ENCODE measurements at places on chromosomes 2 and 18.

DNA sequence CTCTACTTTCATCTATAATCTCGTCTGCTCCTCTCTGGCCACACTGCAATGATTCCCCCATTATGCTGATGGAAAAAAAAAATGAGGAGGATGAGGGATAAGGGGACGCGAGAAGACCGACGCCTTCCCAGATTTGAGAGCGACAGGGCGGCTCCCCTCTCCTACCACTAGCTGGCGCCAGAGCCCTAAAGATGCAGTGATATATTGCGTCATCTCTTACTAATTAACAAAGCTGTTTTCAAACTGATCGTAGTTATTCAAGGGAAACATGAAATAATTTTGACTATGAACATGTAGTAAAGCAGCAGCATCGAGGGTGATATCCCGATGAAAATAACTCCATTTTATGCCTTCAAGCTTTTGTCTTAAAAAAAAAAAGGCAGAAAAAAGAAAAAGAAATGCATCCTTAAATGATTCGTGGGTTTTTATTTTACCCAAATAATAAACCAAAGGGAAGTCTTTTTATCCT, 48.0 kb upstream of the HNRNPA3 start:
- DNase-seq, result peak; percentile 28
- H3K36me3 ChIP-seq, result no peaks in the 10 kb centered on the region
- H3K4me1 ChIP-seq, result peaks cover 64% of the 10 kb centered on the region
- peak overlapping the region; percentile 38 for H3K4me3 ChIP-seq
- peak overlapping the region; percentile 76 for H3K27ac ChIP-seq

GRCh38 chr2:64018701-64019082, 536 bp downstream of the VPS54 start:
- no peak for DNase-seq
- peak overlapping the region; percentile 97 for H3K27ac ChIP-seq
- H3K4me1 ChIP-seq, result peaks cover 18% of the 10 kb centered on the region
- no peaks in the 10 kb centered on the region for H3K36me3 ChIP-seq

- peaks cover 13% of the 10 kb centered on the region for H3K4me1 ChIP-seq
- H3K27ac ChIP-seq, result no peak overlapping the region
- no peaks in the 10 kb centered on the region for H3K36me3 ChIP-seq
- no peaks in the 10 kb centered on the region for H3K27me3 ChIP-seq
- H3K4me3 ChIP-seq, result no peak overlapping the region
These were observed 204.9 kb upstream of the TWIST2 start for GRCh38 chr2:238642973-238643372.

GRCh38 chr18:58861353-58861752, 3.3 kb upstream of the ZNF532 start:
- H3K4me3 ChIP-seq, result no peak overlapping the region
- no peaks in the 10 kb centered on the region for H3K36me3 ChIP-seq
- H3K4me1 ChIP-seq, result peaks cover 76% of the 10 kb centered on the region
- no peak overlapping the region for H3K27ac ChIP-seq
- DNase-seq, result no peak
- no peaks in the 10 kb centered on the region for H3K27me3 ChIP-seq

- no peaks in the 10 kb centered on the region for H3K4me1 ChIP-seq
- H3K27ac ChIP-seq, result no peak overlapping the region
- no peak overlapping the region for H3K4me3 ChIP-seq
- no peaks in the 10 kb centered on the region for H3K36me3 ChIP-seq
- DNase-seq, result no peak
These were observed 556.9 kb upstream of the SETBP1 start for GRCh38 chr18:44123743-44124142.

DNA sequence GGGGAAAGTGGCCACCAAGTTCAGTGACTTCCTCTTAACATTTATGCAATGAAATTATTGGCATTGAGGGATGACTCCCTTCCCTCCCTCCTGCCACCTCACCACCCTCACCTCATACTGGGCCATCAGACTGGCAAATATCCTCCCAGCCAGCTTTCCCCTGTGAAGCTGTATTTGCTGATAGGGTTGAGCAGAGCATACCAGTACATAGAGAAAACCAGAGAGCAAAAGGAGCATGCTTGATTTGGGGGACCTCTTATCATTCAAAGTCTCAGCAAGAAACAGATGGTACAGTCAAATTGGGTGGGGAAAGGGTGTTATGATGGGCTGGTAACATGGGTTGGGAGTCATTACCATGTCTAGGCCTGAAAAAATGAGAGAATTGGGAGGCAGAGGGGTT, 19.1 kb upstream of the B3GNT2 start:
- no peaks in the 10 kb centered on the region for H3K36me3 ChIP-seq
- H3K27me3 ChIP-seq, result no peaks in the 10 kb centered on the region
- no peak overlapping the region for H3K27ac ChIP-seq
- no peak for DNase-seq

DNA sequence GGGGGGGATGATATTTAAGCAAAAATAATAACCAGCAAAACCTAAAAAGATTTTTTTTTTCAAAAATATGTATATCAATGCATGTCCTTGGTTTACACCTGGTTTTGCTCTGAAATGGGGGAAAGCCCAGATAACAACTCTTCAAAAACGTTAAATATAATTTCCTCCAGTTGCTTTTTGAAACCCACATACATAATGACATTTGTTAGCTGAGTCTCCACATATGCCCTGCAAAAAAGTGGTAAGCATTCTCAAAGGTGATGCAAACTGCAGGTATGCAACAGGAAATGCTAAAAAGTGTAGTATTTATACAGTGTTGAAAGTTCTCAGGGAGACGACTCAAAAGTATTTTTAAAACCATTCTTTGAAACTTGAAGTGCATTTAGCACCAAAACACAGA, 258.6 kb downstream of the ZEB2 start:
- H3K36me3 ChIP-seq, result no peaks in the 10 kb centered on the region
- H3K4me3 ChIP-seq, result no peak overlapping the region
- no peaks in the 10 kb centered on the region for H3K27me3 ChIP-seq
- H3K4me1 ChIP-seq, result no peaks in the 10 kb centered on the region

DNA sequence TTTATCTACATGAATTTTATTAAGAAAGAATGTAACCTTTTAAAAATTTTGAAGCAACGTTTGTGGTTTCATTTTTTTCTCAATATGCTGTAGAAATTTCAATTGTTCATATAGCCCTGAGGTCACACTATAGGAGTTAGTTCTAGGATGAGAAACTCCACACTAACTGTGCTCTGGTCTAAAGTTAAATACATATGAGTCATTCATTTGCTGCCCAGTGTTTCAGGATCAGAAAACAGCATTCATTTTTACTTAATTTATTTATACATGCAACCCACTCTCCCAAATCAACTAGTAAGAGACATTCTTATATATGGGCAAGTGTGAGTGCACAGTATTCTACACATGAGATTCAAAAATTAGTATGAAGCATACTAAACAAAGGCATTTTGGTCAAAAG, 137.9 kb downstream of the DOCK10 start:
- no peak overlapping the region for H3K4me3 ChIP-seq
- no peaks in the 10 kb centered on the region for H3K4me1 ChIP-seq
- no peaks in the 10 kb centered on the region for H3K27me3 ChIP-seq
- no peaks in the 10 kb centered on the region for H3K36me3 ChIP-seq
- no peak for DNase-seq

DNA sequence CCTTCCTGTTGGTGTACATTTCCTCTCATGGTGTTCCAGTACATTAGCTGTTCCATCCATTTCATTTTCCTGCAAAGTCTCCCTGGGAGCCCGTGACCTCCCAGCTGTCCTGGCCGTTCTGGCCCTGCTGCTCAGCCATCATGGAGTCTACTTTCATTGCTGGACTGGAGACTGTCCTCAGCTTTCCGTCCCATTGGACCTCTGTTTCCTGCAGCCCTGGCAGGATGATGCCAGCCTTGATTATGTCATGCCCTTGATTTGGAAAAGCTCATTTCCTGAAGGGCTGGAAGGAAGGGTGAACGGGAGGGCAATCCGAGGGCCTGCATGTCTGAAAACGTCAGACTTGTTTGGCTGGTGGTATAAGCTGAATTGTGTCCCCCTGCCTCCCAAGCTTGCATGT, 205.5 kb upstream of the HS6ST1 start:
- no peak overlapping the region for H3K4me3 ChIP-seq
- peaks cover 67% of the 10 kb centered on the region for H3K27me3 ChIP-seq
- no peaks in the 10 kb centered on the region for H3K36me3 ChIP-seq
- no peaks in the 10 kb centered on the region for H3K4me1 ChIP-seq
- H3K27ac ChIP-seq, result no peak overlapping the region
- no peak for DNase-seq

- no peak for DNase-seq
- H3K36me3 ChIP-seq, result no peaks in the 10 kb centered on the region
- no peaks in the 10 kb centered on the region for H3K27me3 ChIP-seq
- H3K27ac ChIP-seq, result no peak overlapping the region
These were observed 918.5 kb downstream of the CBLN2 start for GRCh38 chr18:71625556-71626090.

GRCh38 chr2:166411473-166412230, 35.9 kb upstream of the SCN9A start:
- H3K4me3 ChIP-seq, result no peak overlapping the region
- no peaks in the 10 kb centered on the region for H3K36me3 ChIP-seq
- DNase-seq, result no peak
- no peaks in the 10 kb centered on the region for H3K27me3 ChIP-seq
- no peak overlapping the region for H3K27ac ChIP-seq

DNA sequence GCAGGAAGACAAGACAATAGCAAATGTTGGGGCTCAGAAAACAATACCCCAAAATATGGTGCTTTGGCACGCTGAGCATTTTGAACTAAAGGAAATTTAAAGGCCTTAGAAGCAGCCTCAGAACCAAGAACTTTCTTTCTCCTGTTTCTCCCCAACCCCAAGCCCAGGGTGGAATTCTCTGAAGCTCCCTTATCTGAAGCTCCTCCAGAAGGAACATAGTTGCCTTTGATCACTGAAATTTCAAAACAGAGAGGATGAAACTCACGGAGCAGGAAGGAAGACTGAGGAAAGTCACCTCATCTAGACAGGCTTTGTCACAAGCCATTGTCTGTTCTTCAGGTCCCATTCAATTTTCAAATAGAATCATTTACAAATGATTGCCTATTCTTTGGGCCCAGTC, 15.5 kb upstream of the BMPR2 start:
- H3K27ac ChIP-seq, result no peak overlapping the region
- H3K4me1 ChIP-seq, result no peaks in the 10 kb centered on the region
- no peaks in the 10 kb centered on the region for H3K27me3 ChIP-seq
- H3K4me3 ChIP-seq, result no peak overlapping the region
- H3K36me3 ChIP-seq, result no peaks in the 10 kb centered on the region

GRCh38 chr18:67516539-67517443, at the start of gene DSEL:
Gene DSEL (minus strand): TSS chr18:67516720. CDS start chr18:67514608, 2,112 bp downstream.
- H3K36me3 ChIP-seq, result no peaks in the 10 kb centered on the region
- H3K4me1 ChIP-seq, result peaks cover 49% of the 10 kb centered on the region
- DNase-seq, result peak; percentile 74
- H3K27me3 ChIP-seq, result no peaks in the 10 kb centered on the region
- H3K27ac ChIP-seq, result peak within 1 kb of the TSS; percentile 88

DNA sequence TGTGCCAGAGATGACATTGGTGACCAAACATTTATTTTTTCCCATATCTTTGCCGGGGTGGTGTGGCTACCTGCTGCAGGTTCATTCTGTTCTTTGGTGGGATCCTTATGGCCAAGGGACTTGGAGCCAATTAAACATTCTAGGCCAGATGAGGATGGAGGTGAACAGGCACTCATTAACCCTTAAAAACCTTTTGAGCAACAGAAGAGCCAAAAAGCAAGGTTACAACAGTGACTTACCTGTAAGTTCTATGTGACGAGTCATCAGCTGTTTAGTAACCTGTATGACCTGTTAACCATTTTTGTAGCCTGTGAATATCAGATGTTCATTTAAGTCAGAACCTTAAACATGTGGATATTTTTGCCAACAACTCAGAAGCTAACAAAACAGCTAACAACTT, 105.6 kb downstream of the XRCC5 start:
- peaks cover 18% of the 10 kb centered on the region for H3K36me3 ChIP-seq
- no peak overlapping the region for H3K4me3 ChIP-seq
- H3K27me3 ChIP-seq, result no peaks in the 10 kb centered on the region
- no peaks in the 10 kb centered on the region for H3K4me1 ChIP-seq
- DNase-seq, result no peak

DNA sequence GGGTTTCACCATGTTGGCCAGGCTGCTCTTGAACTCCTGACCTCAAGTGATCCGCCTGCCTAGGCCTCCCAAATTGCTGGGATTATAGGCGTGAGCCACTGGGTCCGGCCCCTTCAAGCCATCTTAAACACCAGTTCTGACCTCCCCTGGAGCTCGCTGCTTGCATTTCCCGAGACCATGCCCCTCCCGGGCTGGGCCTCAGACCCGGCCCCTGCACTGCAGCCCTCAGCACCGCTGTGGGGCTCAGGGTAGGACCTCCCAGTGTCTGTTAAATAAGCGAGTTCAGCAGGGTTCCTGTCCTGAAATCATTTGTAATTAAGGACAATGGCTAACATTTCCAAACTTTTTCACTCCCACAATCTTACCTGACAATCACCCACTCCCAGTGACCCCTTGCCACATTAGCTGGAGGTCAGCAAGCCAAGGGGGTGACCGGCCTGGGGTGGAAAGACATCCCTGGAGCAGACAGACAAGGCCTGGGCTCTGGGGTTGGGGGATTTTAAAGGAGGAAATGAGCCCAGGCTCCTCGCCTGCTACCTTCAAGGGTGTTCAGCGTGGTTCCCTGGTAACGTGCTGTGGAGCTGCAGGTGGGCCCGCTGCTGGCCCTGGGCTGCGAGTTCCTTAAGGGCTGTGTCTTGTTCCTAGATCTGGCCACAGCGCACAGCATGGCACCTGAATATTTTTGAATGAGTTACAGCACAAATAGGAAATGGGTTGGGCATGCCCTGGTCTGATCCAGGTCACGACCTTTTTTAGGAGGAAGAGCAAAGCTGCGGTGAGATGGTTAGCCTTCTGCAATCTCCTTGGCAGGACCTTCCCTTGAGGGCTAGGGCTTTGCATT, 15.1 kb downstream of the CYS1 start:
- no peak overlapping the region for H3K27ac ChIP-seq
- DNase-seq, result no peak
- no peak overlapping the region for H3K4me3 ChIP-seq
- H3K27me3 ChIP-seq, result no peaks in the 10 kb centered on the region

DNA sequence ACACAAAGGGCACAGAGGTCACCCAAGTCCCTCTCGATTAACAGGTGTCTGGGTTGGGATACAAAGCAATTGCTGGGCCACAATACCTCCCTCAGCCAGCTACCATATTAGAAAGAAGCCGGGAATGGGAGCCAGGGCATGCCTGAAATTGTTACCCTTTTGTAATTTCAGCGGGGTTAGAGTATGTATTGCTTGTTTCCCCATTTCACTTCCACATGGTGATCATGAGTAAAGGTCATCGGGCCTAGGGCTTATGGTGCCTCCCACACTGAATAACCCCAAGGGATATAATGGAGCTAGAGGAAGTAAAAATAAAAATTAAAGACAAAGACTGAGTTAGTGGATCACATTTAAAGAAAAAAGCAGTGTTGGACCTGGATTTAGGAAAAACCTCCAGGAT, 437.2 kb upstream of the KLHL29 start:
- H3K36me3 ChIP-seq, result no peaks in the 10 kb centered on the region
- DNase-seq, result no peak
- no peaks in the 10 kb centered on the region for H3K27me3 ChIP-seq
- H3K27ac ChIP-seq, result no peak overlapping the region
- H3K4me3 ChIP-seq, result no peak overlapping the region
- H3K4me1 ChIP-seq, result no peaks in the 10 kb centered on the region

Data from esophagus squamous epithelium (tissue), 5 donors.